ENCODE measurements at places on chromosomes 3 and 15. TPM values are rescaled to one million over a fixed set of nuclear protein-coding genes. Genes with fewer than 3 reads are reported as not detected.

The TMCO5A gene
- not detected for polyA plus RNA-seq

DNA sequence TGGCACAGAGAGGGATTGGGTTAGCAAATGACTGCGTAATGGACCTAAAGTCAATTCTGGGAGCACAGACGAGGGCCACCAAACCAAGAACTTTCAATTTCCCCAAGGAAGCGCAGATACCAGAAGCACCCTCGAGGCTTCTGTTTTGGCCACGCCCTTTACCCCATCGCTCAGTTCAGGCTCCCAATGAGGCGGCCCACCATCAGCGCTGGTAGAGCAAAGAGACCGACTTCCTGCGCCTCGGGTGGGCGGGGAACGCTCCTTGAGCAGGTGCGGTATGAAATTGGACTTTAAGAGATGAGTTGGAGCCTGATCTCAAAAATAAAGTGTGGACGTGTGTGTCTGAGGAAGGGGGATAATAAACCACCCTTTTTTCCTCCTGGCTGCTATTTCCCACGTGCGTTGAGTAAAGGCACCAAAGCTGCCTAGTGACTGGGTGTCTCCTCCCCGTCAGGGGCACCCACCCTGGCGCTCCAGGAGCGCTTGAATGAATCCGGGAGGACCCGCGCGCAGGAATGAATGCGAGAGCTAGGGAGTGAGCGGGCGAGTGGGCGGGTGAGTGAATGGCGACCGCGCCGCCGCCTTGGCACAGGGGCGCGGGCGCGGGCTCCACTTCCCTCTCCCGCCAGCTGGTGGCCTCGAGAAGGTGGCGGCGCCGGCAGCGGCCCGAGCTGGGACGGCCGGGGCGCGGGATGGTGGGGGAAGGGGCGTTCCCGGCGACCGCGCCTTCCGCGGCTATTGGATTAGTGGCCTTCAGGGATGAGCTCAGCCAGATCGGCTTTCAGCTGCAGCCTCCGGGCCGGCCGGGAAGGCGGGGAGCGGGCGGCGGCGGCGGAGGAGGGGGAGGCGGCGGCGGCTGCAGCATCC, at the start of gene SPSB4:
Gene SPSB4, plus strand, starts transcription at position 772 of the 867 bp plus-strand sequence. CDS start 14,758 bp downstream, outside the sequence.
- H3K36me3 ChIP-seq, result no peaks in the 10 kb centered on the region
- H3K27me3 ChIP-seq, result peaks cover 15% of the 10 kb centered on the region
- H3K4me1 ChIP-seq, result no peaks in the 10 kb centered on the region
- no peak for DNase-seq
- no peak within 1 kb of the TSS for H3K27ac ChIP-seq

The LRRFIP2 gene
- 43.3 TPM for polyA plus RNA-seq

- no peaks in the 10 kb centered on the region for H3K36me3 ChIP-seq
- no peak for DNase-seq
- H3K27ac ChIP-seq, result no peak overlapping the region
- H3K27me3 ChIP-seq, result no peaks in the 10 kb centered on the region
Measured at GRCh38 chr3:49617390-49618013, 56.6 kb upstream of the APEH start.

DNA sequence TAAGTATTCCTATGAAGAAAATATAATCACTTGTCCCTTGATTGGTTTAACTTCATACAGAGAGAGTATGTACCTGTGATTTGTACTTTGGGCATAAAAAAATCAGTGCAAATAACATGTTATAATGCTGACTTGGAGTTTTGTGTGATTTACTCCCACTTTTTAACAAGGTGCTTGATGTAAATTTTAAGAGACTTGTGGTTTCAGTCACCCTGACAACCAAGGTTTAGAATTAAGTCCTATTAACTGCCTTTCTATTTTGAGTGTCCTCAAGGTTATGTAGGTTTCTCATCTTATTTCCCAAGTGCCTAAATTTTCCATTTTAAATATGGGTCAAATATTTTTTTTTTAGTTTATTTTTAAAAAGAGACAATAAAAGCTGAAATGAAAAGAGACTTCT, 244.6 kb downstream of the CADPS start:
- no peak overlapping the region for H3K4me3 ChIP-seq
- no peaks in the 10 kb centered on the region for H3K36me3 ChIP-seq
- no peak overlapping the region for H3K27ac ChIP-seq
- H3K27me3 ChIP-seq, result no peaks in the 10 kb centered on the region

GRCh38 chr15:59976480-59977271, 27.4 kb upstream of the FOXB1 start:
- DNase-seq, result peak; percentile 12
- H3K4me3 ChIP-seq, result no peak overlapping the region
- H3K27me3 ChIP-seq, result 0 out of 2 replicates have a peak, but pooled peaks cover 3% of the 10 kb centered on the region
- H3K27ac ChIP-seq, result no peak overlapping the region
- no peaks in the 10 kb centered on the region for H3K4me1 ChIP-seq

- no peak overlapping the region for H3K4me3 ChIP-seq
- no peak for DNase-seq
- no peak overlapping the region for H3K27ac ChIP-seq
- H3K36me3 ChIP-seq, result no peaks in the 10 kb centered on the region
- no peaks in the 10 kb centered on the region for H3K27me3 ChIP-seq
- H3K4me1 ChIP-seq, result no peaks in the 10 kb centered on the region
Measured at GRCh38 chr15:68377766-68378165, 54.2 kb downstream of the ITGA11 start.

DNA sequence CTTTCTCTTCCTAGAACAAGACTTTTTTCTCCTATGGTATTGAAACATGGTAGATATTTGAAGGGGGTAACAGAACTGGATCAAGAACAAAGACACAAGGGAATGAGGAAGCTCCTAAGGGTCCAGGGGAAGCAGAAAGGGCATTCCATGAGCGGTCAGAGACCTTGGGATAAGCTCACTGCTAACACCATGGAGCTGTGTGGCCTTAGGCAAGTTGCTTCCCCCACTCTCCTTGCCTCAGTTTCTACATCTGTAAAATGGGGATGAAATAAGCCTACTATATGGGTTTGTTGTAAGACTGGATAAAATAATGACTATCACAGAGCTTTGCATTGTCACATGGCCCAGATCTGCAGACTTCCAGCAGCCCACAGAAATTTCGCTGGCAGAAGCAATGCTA, 139.8 kb downstream of the OPA1 start:
- H3K36me3 ChIP-seq, result no peaks in the 10 kb centered on the region
- H3K27ac ChIP-seq, result no peak overlapping the region
- no peaks in the 10 kb centered on the region for H3K4me1 ChIP-seq
- H3K27me3 ChIP-seq, result no peaks in the 10 kb centered on the region

All from GM12878 (cell line).